GM13976 (cell line): ENCODE measurements at places on chromosomes 7 and 10.

- peak; percentile 13 for DNase-seq
These were observed 350.0 kb downstream of the CRPPA start for GRCh38 chr7:16071246-16071857.

DNA sequence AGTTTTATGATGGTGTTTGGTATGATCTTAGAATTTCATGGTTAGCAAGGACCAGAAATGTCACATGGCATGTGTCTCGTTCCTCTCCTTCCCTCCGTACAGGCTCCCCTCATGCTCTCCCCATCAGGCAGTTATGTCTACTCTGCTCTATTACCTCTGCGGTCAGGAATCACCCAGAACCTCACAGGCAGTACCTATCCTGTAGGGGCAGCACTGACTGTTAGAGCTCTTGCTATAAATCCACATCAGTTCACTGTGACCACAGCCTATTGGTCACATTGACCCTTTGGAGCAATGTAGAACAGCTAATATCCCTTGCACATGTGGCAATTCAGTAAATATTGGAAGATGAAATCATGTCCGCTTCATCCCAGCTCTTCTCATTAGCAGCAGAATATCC, 151.8 kb downstream of the WNT2 start:
- DNase-seq, result no peak

DNA sequence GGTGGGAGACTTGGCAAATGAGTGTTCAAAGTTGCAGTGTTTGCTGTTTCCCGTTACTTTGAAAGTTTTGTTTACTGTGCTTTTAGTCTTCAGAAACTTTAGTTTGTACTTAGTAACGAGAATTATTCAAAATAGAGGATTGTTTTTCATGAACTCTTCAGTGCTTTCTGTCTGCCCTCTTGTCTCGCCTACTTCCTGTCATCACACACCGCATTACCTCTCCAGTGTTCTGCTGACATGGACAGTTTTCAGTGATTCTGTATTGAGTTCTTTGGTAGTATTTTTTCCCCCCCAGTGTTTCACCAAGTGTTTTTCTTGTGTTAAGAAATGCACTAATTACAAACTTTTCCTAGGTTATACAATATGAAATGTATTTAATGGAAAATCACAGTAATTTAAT, 207.0 kb downstream of the MLLT10 start:
- no peak for DNase-seq

GRCh38 chr7:155353256-155353897, 55.7 kb downstream of the INSIG1 start:
- no peak for DNase-seq

DNA sequence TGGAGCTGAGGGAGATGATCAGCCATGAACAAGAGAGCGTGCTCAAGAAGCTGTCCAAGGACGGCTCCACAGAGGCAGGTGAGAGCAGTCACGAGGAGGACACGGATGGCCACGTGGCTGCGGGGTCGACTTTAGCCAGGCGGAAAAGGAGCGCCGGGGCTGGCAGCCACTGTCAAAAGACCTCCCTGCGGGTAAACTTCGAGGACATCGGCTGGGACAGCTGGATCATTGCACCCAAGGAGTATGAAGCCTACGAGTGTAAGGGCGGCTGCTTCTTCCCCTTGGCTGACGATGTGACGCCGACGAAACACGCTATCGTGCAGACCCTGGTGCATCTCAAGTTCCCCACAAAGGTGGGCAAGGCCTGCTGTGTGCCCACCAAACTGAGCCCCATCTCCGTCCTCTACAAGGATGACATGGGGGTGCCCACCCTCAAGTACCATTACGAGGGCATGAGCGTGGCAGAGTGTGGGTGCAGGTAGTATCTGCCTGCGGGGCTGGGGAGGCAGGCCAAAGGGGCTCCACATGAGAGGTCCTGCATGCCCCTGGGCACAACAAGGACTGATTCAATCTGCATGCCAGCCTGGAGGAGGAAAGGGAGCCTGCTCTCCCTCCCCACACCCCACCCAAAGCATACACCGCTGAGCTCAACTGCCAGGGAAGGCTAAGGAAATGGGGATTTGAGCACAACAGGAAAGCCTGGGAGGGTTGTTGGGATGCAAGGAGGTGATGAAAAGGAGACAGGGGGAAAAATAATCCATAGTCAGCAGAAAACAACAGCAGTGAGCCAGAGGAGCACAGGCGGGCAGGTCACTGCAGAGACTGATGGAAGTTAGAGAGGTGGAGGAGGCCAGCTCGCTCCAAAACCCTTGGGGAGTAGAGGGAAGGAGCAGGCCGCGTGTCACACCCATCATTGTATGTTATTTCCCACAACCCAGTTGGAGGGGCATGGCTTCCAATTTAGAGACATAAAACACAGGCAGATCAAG, 3.3 kb downstream of the GDF2 start:
- no peak for DNase-seq

DNA sequence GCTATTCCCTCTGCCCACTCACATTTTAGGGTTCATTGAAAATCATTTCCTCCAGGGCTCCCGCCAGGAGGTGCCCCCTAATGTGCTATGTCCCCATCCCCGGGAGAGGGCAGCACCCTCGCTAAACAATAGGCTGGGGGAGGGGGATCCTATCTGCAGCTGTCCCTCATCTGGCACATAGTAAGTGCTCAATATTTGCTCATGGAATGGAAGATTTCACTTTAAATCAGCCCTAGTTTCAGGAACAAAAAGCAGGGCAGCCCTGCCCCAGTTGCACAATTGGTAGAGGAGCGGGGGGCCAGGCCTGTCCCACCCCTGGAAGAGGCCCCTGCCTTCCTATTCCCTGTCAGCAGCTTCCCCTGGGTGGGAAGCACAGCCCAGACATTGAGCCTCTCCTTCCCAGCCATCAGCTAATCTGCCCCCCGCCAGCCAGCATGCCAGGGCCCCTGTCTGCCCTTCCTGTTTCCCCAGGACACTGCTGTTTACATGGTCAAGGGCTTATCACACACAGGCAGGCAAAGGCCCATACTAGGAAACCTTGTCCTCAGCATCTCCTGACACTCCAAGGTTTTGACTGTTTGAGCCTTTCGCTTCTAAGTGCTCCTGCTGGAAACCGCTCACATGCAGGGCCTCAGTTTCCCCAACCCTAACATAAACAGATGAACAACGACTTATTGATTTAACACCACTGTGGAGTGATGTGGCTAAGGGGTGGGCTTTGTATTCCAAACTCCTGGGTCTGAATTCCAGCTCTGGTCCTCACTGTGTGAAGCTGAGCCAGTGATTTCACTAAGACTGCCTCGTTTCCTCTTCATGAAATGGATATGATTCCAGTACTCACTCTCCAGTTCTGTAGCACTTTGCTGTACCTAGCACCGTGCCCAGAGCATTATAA, 130.7 kb upstream of the ZMIZ1 start:
- DNase-seq, result peak; percentile 50

DNA sequence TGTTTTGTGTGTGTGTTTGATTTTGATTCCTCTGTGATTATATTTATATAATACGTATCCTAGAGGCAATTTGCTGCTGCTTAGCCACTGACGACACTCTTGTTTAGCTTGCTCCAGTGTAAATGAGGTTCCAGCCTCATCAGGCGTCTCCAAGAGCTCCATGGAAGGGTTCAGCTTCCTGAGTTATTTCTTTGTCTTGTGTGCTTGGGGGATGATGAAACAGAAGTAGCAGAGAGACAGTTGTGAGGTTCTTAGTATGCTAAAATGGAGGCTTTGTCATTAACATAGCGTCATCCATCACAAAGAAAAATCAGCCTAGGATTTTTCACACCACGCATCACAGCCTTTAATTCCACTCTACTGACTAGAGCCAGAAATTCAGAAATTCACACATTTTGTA, 85.1 kb downstream of the KLF6 start:
- DNase-seq, result no peak

GRCh38 chr7:65295409-65295808, 78.2 kb upstream of the ZNF92 start:
- no peak for DNase-seq

GRCh38 chr10:99279626-99280111, 44.0 kb upstream of the HPSE2 start:
- no peak for DNase-seq

DNA sequence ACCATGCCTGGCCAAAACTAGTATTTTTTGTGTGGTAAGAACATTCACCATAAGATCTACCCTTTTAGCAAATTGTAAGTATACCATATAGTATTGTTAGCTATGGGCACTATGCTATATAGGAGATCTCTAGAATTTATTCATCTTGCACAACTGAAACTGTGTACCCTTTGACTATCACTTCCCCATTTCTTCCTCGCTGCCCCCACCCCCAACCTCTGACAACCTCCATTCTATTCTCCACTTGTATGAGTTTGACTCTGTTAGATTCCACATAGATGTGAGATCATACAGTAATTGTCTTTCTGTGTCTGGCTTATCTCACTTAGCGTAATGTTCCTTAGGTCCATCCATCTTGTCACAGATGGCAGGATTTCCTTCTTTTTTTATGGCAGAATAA, 3.6 kb downstream of the CASP7 start:
- no peak for DNase-seq

GRCh38 chr10:89550509-89550908, 15.1 kb upstream of the SLC16A12 start:
- DNase-seq, result no peak

DNA sequence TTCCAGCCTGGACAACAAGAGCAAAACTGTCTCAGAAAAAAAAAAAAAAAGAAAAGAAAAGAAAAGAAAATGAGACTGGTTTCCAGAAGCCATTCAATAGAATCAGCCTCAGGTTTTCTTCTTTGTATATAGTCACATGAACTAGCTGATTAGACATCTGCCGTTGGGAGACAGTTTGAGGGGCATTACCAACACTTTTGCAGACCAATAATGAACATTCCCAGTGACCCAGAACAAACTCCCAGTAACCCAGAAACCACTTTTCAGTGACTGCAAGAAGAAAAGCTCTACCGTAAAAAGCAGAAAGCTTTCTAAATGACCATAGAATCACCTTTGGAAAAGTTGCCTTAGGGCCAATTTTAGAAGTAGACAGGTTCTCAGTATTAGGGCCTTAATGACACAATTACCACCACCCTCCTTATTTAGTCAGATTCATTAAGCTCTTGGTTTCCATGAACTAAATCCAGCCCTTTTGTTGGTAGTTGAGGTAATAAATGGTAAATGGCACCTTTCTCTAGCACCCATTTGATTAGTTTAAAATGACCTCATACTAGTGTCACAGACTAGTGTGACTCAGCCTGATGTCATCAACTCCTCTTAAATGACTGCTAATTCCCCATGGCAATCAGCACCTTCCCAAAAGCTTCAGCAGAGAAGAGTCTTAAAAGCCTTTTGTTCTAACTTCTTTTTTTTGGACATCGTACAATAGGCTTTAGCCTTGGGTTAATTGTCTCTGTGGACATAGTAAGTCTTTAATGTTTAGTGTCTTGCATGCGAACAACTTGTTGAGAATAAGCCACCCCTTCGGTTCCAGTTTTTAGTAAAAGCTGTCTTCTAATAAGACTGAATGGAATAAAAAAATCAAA, 33.6 kb upstream of the XRCC2 start:
- DNase-seq, result no peak

GRCh38 chr7:51316262-51316665, 345 bp downstream of the COBL start:
- DNase-seq, result no peak

DNA sequence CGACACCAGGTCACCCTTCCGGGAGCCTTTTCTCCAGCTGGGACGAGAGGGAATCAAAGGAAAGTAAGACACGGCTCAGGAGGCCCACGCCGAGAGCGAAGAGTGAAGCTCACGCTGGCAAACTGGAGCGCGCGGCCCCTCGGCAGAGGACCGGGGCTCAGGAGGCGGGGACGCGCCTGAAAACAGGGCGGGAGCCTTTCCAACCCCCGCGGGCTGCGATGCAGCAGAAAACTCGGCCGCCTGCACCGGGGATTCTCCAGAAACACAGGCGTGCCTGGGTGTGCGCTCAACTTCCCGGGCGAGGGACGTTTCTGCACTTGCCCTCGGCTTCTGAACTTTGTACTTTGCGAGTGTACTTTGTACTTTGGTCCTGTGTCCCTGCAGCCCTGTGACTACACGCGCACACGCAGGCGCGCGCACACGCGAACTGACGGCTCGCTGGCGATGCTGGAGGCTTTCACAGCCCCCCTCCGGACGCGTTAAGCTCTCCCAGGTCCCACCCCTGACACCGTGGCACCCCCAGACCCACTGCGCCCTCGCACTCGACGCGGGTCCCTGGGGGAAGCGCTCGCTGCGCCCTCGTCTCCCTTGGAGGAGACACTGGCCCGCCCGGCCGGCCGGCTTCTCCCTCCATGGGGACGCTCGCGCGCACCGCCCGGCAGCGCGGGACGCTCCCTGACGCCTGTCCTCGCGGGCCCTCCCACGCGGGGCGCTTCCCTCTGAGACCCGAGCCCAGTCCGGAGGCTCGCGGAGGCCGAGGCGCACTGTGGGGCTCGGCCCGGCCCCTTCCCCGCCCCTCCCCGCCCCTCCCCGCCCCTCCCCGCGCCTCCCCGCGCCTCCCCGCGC, 588 bp upstream of the PAOX start:
- DNase-seq, result peak; percentile 77

- peak; percentile 47 for DNase-seq
These were observed 198.9 kb downstream of the REEP3 start for GRCh38 chr10:63720072-63720537.

GRCh38 chr10:62760401-62760800, 44.1 kb upstream of the ADO start:
- DNase-seq, result no peak

DNA sequence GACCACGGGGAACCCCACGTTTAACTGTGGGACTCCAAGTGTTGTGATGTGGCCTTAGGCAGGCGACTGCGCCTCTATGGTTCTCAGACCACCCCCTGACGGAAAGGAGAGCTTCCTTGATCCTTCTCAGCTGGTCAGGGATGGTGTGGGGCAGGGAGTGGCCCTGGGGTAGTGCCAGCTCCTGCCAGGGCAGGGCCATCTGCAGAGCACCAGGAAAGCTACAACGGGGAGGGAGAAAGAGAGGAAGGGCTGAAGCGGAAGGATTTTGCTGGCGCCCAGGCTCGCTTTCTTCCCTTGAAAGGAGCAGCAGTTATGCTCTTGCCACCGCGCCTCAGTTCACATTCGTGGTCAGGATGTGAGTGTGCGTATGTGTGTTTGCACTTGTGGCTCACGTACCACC, 74.9 kb upstream of the PCBD1 start:
- DNase-seq, result no peak

GRCh38 chr7:107579885-107580715, at the start of gene BCAP29:
TSS of gene BCAP29 (plus strand) at chr7:107580246. CDS start at chr7:107580773, 527 bp downstream.
- peak; percentile 89 for DNase-seq

DNA sequence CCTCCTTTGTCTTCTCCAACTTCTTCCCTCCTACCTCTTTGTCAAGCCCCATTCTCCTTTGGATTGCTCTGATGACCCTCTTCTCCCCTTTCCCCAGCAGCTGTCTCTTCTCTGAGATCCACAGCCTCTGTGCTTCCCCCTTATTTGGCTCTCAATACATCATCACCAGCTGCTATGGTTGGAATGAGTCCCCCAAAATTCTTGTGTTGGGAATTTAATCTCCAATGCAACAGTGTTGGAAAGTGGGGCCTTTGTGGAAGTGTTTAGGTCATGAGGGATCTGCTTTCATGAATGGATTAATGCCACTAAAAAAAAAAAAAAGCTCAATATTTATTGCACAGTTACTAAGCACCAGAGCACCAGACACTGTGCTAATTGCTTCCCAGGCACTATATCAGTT, 39.2 kb upstream of the FRMD4A start:
- no peak for DNase-seq

GRCh38 chr7:136502162-136502561, 366.3 kb upstream of the CHRM2 start:
- no peak for DNase-seq
